RPMI7951 (cell line): ENCODE measurements at places on chromosomes 6 and 20.

GRCh38 chr20:33840160-33840559 is 29.0 kb downstream of the CHMP4B start:
- no peak for DNase-seq

GRCh38 chr6:134719911-134720310 is 230.0 kb downstream of the ALDH8A1 start:
- no peak for DNase-seq

DNA sequence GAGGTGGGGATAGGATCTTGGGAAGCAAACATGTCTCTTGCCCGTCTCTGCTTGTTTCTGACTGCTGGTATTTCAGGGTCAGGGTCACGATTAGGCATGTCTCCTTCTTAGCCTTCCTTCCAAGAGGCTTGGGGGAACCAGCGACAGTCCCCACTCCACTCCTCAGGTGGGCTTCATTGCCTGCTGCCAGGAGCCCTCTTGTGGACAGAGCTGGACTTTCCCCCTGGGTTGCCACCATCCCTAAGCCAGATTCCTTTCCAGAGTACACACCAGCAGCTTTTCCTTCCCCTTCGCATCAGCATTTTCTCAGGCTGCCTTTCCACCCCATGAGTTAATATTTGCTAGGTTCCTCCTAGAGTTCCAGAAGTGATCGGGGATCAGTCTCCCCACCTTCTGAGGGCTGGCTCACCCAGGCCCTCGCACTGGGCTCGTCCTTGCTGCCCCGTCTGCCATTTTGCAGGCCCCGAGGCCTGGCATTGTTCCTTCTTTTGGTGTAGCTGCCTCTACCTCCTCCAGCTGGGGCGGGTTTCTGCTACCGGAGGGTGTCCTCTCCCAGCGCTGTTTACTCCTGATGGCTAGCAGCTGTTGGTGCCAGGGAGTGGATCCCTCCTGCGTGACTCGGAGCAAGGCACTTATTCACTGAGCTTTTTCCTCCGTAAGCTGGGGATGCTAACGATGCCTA is 8.8 kb upstream of the C20orf144 start:
- DNase-seq = peak; percentile 74

DNA sequence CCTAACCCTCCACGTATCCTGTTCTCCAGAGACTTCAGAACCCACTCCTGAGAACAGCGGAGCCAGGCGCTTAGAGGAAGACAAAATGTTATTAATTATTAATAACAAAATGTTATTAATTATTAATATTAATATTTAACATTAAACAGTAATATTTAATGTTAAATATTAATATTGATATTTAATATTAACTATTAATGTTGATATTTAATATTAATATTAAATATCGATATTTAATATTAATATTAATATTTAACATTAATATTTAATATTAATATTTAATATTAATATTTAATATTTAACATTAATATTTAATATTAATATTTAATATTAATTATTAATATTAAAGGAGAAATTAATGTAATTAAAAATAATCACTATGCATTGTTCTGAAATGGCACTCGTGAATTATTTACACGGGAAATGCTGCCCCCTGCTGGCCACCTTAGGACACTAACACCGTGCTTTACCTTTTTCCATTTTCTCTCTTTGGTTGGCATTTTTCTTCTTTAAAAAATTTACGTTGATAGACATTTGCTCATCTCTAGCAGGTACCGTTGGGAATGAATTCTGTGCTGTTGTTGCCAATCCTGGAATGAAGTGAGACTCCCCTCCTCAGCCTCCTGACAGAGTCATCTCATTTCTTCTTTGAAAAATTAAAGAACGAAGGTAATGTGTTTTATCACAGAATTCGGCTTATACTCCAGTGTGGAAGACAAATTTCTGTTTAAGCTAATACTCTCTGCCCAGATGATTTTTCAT is 7.5 kb upstream of the GGTLC1 start:
- DNase-seq = peak; percentile 41

DNA sequence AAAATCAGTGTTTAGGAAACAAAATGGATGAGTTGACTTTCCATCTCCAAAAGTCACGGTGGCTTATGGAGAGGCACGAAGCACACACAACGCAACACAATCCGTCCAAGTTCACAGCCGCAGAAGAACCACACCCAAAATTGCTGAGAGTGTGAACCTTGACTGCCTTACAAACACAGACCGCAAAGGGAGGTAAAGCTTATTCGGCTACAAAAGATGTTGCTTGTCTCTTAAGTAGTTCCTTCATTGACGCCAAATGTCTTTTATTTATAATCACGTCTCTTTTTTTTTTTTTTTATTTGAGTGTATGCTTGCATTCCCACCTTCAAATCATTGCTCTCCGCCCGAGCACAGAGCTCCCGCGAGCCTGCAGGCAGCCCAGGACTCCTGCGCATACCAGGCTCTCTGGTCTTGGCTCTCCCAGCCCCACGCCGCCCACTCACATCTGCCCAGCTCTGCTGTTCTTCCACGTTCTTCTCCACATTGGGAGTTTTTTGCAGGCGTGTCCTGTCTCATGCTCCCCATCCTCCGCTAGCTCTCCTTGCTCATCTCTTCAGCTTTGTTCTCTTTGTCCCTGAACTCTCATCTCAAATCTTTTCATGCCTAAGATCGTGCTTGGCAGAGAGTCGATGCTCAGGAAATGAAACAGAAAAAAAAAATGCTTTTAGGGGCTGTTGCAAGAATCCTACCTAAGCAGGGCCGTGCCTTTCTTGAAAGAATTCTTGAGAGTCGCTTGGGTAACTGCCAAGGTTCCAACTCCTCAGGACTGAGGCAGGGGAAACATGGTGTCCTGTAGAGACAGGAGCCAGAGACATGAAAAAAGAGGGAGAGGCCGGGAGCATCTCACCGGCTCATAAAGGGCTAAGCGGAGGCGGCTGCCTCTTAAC is 25.8 kb downstream of the LY86 start:
- no peak for DNase-seq

- DNase-seq = no peak
These were observed 74.8 kb downstream of the IMPG1 start for GRCh38 chr6:75997696-75998095.

- DNase-seq = no peak
These were observed 9.8 kb downstream of the PI16 start for GRCh38 chr6:36964349-36964748.

GRCh38 chr6:133683606-133684005 is 205.3 kb upstream of the TCF21 start:
- no peak for DNase-seq

DNA sequence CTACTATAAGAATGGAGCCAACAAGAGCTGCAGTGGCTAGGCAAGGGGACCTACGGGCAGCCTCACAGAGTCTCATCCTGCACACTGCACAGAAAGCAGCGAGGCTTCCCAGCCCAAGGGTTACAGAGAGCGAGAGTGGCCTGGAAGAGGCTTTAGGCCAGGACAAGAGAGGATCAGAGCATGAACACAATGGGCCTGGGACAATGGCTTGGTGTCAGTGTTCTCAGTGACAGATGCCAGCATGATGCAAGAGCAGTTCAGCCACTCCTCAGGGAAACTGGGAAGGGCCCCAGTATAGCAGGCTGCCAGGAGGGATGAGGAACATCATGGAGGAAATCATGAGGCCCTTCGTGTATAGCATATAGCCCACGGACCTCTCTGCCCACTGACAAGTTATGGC is 108.0 kb downstream of the NUS1 start:
- no peak for DNase-seq

DNA sequence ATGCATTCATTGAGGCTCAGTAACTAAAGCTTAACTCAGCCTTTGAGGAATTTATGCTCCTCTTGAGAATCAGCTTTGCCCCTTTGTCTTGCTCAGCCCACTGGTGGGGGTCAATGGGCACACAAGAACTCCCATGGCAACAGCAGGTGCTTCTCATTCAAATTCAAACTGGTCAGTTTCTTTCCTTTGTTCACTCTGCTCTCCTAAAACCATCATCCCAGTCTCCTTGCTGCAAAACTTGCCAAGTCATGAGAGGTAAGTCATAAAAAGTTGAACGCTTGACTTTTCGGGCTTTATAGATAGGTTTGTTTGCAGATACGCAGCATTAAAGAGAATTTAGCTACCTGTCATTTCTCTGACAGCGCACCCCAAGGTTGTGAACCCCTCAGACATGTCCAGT is 146.8 kb downstream of the TFAP2A start:
- DNase-seq = no peak

DNA sequence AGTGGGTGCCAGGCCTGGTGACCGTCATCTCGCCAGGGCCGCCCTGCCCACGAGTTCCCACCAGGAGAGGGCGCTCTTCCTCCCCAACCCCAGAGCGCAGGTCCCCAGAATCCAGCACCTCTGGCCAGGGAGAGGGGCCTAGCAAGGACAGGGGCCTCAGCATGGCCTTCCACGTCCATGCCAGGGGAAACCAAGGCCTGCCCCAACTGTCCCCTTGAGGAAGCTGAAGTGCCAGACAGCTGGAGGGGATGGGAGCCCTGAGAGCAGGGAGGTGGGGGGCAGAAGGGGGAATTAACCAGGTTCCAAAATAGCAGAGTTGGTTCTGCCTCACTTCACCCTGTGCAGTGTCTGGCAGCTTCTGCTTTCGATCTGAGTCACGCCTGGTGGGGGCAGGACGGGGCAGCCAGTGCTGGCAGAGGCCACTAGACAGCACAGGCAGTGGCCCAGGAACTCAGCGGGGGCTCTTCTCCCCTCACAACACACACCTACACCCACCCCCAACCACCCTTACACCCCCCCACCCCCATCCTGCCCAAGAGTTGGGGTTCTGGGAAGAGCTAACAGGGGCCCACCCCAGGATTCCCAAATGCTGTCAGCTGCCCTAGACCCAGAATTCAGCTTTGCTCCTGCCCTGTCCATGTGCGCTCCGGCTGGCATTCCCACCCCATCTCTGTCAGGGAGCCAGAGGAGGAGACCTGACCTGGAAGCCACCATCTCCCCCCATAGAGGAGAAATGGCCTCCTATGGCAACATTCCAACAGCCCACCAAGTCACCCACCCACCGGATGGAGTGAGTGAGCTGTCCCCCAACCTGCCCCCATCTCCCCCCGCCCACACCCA is 29.2 kb downstream of the TFEB start:
- peak; percentile 73 for DNase-seq

DNA sequence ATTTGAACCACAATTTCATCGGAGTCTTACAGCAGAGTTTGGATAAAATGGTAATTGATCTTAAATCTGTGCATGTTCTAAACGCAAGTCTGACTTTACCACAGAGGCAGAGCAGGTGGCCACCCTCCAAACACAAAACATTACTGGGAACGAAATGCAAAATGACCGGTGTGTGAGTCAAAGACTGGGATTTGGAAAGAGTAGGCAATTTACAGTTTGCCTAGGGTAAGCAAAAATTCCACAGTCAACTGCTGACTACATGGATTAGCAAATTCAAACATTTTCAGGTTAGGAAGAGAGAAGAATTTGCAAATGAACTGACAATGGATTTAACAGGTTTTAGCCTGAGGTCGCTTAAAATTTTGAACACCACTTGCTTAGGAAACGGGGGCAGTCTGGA is 444.4 kb downstream of the HDGFL1 start:
- no peak for DNase-seq

GRCh38 chr6:52612336-52613054 is 35.6 kb upstream of the TRAM2 start:
- DNase-seq = peak; percentile 86

DNA sequence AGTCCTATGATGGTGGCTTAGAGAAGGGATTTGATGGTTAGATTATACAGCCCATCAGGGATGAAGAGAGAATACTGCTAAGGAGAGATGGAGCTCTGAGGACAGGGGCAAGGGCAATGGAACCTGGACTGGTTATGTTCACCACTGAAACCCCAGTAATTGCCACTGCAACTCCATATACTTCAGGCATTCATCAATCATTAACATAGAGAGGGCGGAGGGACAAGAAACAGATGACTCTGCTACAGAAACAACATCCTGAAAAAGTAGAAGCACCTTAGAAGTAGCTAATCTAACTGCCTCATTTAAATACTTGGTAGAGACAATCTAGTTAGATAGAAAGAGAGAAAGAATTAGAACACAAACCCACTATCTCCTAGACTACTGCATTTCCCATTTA is 89.8 kb downstream of the MDN1 start:
- no peak for DNase-seq
